ENCODE measurements at places on chromosomes 4 and X.

DNA sequence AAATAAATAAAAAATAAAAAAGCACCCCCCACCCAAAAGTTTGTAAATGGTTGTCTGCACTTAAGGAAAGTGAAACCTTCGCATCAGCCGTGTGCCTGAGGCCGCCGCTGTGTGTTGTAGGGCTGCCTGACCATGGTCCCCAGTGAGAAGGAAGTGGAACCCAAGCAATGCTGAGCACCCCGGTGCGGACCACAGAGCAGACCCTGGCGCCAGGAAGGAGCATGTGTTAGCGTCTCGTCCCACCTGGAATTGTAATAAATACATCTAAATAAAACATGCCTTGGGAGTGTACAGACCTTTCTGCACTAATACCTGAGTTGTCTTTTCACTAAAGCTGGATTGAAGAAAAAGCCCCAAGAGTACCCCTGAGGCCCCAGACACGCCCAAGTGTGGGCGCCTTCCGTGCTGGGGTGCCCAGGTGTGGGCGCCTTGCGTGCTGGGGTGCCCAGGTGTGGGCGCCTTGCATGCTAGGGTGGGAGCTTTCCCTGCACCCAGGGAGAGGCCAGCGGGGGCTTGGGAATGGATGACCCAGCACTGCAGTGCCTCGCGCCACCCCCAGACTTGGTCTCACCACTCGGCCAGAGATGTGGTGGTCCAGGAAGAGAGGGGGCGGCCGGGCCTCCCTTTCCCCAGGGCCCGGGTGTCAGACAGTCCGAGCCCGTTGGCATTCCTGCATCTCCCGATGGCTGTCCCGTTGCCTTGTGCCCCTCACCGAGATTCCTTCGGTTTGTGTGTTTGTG lies 33.7 kb downstream of the HTT-AS start:
- no peak for DNase-seq

- DNase-seq, result peak; percentile 89
These were observed 345.4 kb upstream of the GATB start for GRCh38 chr4:152106113-152106763.

GRCh38 chr4:7007142-7007907 lies 35.8 kb upstream of the TADA2B start:
- DNase-seq, result no peak

GRCh38 chr4:16663732-16664131 lies 234.7 kb downstream of the LDB2 start:
- no peak for DNase-seq

GRCh38 chr4:86670756-86671155 lies 76.6 kb downstream of the PTPN13 start:
- DNase-seq, result no peak

DNA sequence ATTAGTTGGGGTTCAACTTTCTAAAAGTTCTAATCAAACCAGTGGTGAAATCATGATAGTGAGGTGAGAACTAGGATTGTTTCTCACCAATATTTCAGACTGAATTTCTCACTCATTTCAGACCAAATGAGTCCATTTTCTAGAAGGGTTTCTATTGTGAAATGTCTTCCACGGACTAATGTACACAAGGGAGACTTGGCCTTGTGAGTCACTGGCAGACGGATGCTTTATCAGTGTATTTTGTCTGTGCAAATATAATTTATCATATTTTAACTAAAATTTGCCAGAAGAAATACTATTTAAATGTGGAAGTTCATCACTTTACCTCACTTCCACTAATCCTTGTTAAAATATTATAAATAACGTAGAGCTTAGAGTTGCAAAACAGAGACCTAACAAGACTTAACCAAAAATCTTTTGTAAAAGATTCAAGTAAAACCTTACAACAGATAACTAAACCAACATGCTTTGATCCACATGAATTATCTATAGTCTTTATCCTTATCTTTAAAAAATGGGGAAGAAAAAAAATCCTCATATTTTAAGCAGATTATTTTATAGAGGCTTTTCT lies 506.0 kb upstream of the FAM241A start:
- no peak for DNase-seq

GRCh38 chr4:172270397-172270796 lies 457.2 kb downstream of the GALNTL6 start:
- no peak for DNase-seq

DNA sequence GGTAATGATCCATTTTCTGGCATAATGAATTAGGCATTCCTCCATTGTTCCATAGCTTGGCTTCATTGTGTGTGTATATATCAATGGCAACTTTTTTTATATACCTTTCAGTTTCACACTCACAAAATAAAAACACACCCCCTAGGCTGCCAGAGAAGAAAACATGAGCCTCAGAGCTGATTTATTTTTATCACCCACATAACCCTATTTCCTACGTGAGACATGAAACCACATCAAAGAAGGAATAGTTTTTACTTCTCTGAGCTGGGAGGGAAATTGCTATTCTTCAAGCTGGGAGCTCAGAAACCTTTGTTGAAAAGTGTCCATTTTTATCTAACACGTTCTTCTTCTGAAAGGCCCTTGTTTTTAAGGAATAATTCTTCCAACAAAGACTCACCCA lies 126.7 kb upstream of the RAI2 start:
- DNase-seq, result no peak

DNA sequence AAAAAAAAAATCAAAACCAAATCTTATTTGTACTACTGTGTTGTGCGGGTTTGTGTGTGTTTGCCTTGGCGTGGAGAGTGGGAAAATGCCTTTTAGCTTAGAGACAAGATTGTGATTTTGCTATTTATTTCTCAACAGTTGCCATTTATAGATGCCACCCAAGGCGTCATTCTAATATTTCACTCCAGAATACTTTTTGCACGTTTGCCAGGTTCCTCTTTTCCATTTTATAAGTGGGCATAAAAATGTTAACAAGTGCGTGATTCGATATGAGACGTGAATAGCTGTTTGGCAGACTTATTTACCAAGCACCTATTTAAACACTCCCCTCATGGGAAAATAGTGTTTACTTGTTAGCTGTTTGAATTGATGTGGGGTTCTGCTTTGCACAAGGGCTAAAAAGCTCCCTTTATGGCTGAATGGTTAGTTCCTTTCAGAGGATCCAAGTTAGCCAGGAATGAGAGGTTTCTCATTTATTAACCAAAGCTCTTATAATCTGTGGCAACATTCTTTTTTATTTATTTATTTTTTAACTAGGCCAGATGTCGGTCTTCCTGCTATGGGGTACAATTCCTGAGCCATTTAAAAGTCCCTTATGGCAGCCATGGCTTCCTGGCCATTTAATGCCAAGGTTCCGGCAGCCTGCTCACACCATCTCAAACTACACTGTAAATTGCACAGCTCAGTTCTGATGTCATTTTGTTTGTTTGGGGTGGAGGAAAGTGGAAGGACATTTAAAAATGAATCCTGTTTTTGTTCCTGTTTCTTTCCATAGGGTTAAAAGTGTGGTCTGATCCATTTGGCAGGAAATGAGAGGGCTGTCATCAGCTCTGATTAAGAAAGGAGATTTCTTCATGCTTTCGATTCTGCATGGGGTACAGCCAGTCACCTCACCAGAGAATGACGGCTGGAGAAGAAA lies 14.6 kb downstream of the SMIM20 start:
- no peak for DNase-seq

GRCh38 chr4:18297684-18298083 lies 276.1 kb upstream of the LCORL start:
- DNase-seq, result no peak

DNA sequence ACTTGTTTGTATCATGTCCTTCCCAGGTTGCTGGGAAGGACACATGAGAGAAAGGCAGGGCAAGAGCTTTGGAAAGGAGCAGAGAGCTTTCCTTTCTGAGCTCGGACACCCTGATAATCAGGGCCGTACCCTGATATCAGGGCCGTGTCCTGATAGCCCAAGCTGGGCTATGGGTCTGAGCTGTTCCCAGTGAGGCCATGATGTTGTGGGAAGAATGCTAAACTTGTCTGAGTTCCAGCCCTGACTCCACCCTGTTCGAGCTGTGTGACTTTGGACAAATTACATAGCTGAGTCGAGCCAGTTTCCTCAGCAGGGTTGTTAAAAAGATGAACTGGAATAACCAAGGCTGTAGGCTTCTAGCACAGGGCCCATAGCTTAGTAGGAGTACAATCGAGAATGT lies 3.3 kb upstream of the CXCR3 start:
- DNase-seq, result no peak

- no peak for DNase-seq
These were observed 1105.3 kb upstream of the LCORL start for GRCh38 chr4:19126903-19127302.

DNA sequence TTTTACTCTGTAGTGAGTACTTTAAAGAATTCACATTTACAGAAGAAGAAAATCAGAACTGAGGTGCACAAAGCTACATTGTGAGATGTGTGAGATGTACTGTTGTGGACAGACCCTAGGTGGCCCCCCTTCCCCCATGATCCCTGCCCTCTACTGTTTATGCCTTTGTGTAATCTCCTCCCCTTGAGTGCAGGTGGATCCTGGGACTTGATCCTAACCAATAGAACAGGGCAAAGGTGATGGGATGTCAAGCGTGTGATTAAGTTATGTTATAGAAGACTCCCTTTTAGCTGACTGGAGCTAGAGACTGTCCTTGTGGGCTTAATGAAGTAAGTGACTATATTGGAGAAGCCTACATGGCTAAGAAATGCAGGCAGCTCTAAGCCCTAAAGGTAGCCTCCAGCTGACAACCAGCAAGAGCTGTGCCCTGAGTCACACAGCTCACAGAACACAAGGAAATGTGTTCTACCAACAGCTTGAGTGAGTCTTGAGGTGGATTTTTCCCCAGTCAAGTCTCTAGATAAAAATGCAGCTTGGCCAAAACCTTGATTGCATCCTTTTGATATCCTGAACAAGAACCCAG lies 225.2 kb upstream of the LEF1 start:
- no peak for DNase-seq

DNA sequence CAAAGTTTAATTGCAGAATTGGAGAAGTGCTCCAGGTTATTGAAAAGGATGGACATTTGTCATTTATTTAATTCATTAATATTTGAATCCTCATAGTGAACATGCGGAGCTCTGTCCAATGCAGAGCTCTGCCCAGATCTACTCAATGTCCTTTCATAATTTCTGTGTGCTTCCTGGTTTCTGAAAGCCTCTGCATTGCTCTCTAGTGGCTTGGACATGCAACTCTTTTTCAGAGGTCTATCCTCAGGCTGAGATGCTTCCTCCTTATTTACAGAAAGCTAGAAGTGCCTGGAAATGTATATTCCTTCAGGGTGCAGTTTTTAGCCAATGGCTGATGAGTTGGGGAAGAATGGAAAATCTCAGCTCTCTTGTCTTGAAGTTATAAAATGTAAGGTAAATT lies 786.1 kb upstream of the AADAT start:
- DNase-seq, result no peak

- DNase-seq, result no peak
These were observed 65.8 kb downstream of the ARAP2 start for GRCh38 chr4:36178484-36178883.

- peak; percentile 20 for DNase-seq
These were observed 1.7 kb downstream of the PPP2R2C start for GRCh38 chr4:6470502-6471306.

DNA sequence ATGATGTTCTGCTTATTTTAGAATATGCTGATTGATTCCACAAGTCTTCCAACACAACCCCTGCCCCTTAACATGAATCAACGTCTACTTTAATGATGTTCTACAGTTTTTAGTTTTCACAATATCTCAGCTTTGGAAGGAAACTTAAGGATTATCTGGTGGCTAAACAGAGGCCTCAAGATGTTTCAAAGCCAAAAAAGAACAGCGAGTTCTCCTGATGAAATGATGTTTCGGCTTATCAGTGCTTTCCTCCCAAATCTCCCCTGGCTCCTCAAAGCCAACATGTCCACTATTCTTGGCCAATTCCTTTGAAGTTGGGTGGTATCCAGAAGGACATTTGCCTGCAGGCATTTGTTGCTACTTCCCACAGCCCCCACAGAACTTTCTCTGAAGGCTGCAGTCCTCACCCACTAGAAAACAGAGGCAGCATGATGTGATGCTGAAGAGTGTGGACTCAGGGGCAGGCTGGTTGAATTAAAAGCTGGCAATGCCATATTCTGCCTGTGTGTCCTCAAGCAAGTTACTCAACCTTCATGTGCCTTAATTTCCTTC lies 87.3 kb downstream of the ADGRG4 start:
- DNase-seq, result no peak

DNA sequence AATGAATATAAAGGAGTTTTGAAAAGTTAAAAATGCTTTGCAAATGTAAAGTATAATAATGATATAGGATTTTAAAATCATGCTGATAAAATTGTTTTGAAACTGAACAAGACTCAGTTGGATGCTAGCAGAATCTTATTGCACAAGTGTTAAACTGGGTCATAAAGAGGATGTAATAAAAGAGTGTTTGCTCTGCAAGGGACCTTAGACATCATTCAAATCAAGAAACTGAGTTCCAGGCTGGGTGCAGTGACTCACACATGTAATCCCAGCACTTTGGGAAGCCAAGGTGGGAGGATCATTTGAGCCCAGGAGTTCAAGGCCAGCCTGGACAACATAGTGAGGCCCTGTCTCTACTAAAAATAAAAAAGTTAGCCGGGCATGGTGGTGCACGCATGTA lies 27.5 kb upstream of the DUSP21 start:
- DNase-seq, result no peak

DNA sequence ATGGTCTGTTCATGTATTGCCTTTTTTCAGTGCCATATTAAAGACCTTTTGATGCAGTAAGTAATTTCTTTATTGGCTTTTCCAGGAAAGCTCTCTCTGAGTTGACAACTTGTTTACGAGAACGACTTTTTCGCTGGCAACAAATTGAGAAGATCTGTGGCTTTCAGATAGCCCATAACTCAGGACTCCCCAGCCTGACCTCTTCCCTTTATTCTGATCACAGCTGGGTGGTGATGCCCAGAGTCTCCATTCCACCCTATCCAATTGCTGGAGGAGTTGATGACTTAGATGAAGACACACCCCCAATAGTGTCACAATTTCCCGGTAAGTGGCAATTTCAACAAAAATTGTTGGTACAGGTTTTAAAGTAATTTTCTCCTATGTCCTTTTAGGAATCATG lies 148.0 kb downstream of the STIM2 start:
- DNase-seq, result no peak

DNA sequence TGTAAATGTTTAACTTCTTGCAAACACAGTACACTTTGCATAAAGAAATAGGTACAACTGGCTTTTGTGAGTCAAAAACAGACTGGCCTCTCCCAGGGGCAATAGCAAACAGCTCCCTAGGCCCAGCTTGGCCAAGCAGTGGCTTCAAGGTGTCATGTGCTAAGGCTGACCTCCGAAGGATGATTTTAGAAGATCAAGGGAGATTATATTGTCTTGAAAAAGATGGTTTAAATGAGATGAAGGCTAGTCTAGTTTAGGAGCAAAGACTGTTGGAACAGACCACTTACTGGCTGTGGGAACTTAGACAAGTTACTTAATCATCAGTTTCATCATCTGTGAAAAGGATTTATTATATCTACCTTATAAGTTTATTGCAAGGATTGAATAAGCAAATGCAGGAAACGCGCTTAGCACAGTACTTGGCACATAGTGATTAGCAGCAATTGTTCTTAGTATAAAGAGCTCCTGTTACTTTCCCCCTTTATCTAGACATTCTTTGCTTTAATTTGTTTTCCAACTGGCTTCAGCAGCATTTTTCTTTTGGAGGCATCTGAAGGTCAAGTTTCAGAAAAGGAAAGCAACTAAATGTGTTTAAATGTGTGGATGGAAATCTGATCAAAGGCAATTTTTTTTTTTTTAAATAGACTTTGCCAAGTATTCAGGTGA lies 17.2 kb downstream of the ANXA3 start:
- no peak for DNase-seq

GRCh38 chrX:43474321-43474720 lies 181.8 kb upstream of the MAOA start:
- DNase-seq, result no peak
